CD4-positive, alpha-beta memory T cell (primary cell): ENCODE measurements at places on chromosomes 7 and 10. TPM values are rescaled to one million over a fixed set of nuclear protein-coding genes. Genes with fewer than 3 reads are reported as not detected.

Gene EPO
- total RNA-seq: not detected

Gene EN2
- total RNA-seq: not detected

Gene RBP4
- not detected for total RNA-seq

Gene MYL7
- total RNA-seq: not detected
